ENCODE measurements at places on chromosomes 2 and 18.

- DNase-seq = no peak
Measured at GRCh38 chr2:195871326-195871725, 197.3 kb downstream of the DNAH7 start.

GRCh38 chr18:13465476-13465875, 246.9 kb downstream of the LDLRAD4 start:
- DNase-seq = no peak

DNA sequence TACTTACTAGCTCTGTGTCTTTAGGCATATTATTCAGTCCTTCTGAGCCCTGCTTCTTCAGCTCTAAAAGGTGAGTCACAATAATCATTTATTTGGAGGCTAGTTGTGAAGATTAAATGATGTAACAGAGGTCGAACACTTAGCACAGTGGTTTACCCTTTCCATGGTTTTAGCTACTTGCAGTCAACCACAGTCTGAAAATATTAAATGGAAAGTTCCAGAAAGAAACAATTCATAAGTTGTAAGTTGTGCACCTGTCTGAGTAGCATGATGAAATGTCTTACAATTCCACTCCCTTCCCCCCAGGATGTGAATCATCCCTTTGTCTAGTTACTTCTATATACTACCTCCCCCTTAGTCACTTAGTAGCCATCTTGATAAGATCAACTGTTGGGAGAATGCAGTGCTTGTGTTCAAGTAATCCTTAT, 217.6 kb upstream of the THUMPD2 start:
- DNase-seq = no peak

DNA sequence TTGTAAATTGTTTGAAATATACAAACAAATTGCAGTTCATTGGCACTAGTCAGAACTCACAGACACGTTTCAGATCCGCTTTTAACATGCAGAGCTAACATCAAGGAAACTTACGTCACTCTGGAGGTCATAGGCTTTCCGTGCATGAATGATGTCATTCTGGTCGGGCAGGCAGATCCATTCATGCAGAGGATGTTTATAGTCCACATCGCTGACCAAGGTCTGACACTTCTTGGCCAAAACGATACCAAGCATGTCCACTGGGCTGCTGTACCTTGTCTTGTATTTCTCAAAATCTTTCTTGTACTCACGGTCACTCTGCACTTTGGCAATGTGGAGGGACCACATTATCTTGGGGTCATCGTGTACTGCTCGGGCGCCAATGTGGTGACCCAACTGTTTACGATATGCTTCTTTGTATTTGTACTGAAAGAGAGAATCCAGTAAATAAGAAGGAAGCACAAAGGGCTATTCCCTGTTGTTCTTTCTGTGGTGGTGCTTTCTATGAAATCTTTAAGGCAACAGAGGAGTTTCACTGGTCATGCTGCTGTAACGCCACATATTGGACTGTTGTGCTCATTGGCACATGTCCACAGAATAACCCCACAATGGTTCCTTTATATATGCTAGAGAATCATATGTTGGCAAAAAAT, 114.8 kb downstream of the NEB start:
- DNase-seq = no peak

DNA sequence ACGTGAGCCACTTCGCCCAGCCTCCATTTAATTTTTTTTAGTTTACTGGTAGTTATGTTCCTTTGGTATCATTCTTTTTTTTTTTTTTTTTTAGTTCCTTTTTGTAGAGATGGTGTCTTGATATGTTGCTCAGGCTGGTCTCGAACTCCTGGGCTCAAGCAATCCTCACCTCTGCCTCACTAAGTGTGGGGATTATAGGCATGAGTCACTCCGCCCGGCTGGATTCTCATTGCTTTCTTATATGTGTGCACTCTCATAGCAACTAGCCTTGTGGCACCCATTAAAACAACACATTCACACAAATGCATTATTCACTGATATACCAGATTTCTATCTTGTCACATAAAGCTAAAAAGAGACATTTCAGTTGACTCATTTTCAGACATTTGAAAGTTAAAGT, 4.2 kb downstream of the TTC27 start:
- no peak for DNase-seq

- no peak for DNase-seq
Measured at GRCh38 chr2:53753041-53753440, 14.6 kb upstream of the CHAC2 start.

GRCh38 chr2:233258211-233258610, 6.7 kb downstream of the ATG16L1 start:
- no peak for DNase-seq

DNA sequence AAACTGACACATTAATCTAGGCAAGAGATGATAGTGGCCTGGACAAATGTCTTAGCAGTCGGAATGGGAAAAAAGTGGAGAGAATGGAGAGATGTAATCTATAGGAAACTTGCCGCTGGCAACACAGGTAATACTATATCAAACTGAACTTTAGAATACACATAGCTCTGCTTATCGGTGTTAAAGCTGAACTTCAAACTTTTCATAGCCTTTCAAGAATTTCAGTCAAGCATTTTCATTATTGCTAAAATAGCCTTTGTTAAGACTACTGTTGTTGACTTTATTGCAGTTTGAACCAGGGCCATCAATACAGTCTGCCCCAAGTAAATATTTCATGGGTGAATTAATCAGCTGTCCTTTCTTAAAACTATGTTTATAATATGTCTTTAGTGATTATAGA, 12.9 kb upstream of the CHST9 start:
- no peak for DNase-seq

DNA sequence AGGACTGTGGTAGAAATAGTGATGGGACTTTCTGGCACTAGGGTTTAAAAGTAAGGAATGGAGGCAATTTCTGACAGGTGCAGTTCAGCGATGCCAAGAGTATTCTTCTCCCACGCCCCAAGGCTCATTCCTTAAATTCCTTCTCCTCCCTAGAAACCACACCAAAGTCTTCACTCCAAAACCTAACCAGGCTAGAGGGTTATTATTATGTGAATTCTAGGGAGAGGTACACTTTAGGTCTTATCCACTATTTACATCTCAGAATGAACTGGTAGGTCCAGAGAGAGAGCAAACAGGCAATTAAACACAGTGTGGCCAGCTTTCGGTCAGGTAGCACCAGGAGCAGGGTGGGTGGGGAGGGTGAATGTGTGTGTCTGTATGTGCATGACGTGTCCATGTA, 11.4 kb downstream of the IL1F10 start:
- DNase-seq = no peak

DNA sequence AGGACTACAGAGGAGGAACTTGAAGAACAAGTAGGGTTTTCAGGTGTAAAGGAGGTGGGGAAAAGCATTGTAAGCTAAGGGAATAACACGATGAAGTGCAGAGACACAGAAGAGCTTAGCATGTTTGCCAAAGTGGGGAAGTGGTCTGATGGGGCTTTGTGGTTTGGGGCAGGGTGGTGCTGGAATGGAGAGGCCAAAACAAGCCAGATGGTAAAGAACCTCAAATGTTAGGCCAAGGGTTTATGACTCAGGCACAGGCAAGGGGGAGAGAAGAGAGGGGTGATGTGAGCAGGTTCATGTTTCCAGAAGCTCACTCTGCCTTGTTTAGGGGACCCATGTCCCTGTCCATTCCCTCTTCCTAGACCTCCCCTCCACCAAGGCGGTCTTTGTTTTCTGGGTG, 104.5 kb upstream of the YWHAQ start:
- DNase-seq = no peak

- DNase-seq = no peak
Measured at GRCh38 chr2:129904532-129905446, 74.7 kb upstream of the RAB6C start.

DNA sequence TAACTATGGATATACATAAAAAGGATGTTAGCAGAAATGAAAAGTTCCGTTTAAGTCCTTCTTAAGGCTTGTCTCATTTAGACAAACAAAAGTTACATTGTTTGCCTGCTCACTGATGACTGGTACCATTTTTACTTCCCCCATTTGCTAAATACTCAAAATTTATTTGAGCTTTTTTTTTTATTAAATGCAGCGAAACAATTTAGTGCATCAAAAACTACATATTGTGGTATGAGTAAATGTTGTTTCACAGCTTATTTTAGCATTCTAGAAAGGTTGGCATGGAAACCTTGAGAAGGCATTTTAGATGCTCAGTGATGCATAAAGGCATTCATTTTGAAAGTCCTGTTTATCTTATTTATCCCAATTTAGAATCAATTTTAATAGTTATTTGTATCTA, 100.0 kb downstream of the MAP2 start:
- no peak for DNase-seq

DNA sequence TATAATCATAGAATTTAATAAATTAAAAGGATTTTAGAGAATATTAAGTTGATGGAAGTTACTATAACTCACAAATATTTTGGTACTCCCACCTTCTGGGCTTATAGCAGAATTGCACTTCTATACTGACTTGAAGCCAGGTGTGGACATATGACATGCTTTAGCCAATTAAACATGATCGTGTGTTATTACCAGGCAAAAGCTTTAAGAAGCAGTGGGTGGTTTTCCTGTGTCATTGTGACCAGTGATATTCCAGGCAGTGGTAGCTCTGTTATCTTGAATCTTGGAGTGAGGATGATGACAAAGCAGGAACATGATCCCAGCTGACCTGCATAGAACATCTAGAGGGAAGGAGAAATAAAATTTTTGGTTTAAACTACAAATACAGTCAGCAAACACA, 370.9 kb upstream of the ZEB2 start:
- no peak for DNase-seq

- peak; percentile 55 for DNase-seq
Measured at GRCh38 chr2:113890253-113891235, 655 bp downstream of the ACTR3 start.

DNA sequence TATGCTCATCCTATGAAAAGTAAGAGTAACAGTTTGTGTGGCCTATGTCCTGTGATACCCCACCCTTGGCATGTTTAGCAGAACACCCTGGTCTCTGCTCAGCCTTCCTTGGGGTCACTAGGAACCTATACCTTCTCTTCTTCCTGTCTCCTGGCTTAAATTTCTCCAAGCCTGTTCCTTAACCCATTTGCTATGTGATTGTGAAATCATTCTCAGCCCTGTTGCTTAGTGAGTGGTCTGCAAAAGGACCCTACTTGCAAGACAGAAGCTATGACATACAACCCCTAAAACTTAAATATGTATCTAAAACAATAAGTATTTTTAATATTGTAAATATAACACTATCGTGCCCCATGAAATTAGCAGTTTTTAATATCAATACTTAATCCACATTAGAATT, 524.7 kb downstream of the PARD3B start:
- no peak for DNase-seq

- DNase-seq = no peak
Measured at GRCh38 chr2:202016579-202017227, 17.0 kb upstream of the FZD7 start.

GRCh38 chr18:78912844-78913243, 66.8 kb upstream of the SALL3 start:
- DNase-seq = no peak
